ENCODE measurements at places on chromosomes 13 and 19.

GRCh38 chr19:9785367-9786331, 17.1 kb upstream of the ZNF846 start:
- DNase-seq, result peak; percentile 86

- DNase-seq, result peak; percentile 53
Measured at GRCh38 chr19:13212759-13213330, 62.6 kb downstream of the IER2 start.

DNA sequence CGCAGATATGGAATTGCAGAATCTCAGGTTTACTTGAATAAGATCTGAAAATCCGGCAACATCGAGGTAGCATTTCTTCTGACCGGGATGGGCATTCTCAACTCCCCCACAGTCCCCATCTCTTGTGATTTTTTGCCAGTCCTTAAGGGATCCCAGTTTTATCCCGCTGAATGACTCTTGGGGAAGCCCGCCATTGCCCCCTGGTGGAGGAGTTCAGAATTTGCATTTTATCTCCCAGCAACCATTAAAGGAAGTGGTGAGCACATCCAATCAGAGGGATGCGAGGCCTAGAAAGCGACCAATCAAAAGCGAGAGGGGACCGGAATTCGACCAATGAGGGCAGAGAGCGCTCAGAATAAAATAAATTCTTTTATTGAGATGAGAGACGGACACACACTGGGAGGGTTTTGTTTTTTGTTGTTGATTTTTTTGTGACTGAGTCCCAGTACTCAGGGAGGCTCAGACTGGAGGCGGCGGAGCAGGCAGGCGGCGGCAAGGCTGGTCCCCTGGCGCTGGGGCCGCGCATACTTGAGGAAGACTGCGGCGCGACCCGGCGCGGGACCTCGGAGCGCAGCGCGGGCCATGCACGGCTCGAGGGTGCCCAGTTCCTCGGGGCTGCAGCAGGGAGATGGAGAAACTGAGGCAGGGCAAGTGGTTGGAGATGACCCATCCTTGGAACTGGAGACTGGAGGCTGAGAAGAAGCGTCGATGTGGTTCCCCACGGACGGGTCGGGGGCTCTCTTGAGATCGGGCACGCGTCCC, 3.9 kb upstream of the TTC9B start:
- peak; percentile 61 for DNase-seq

- DNase-seq, result no peak
Measured at GRCh38 chr19:38252385-38252784, 3.8 kb downstream of the PPP1R14A start.

GRCh38 chr13:27504868-27505194, 54.5 kb upstream of the MTIF3 start:
- no peak for DNase-seq

DNA sequence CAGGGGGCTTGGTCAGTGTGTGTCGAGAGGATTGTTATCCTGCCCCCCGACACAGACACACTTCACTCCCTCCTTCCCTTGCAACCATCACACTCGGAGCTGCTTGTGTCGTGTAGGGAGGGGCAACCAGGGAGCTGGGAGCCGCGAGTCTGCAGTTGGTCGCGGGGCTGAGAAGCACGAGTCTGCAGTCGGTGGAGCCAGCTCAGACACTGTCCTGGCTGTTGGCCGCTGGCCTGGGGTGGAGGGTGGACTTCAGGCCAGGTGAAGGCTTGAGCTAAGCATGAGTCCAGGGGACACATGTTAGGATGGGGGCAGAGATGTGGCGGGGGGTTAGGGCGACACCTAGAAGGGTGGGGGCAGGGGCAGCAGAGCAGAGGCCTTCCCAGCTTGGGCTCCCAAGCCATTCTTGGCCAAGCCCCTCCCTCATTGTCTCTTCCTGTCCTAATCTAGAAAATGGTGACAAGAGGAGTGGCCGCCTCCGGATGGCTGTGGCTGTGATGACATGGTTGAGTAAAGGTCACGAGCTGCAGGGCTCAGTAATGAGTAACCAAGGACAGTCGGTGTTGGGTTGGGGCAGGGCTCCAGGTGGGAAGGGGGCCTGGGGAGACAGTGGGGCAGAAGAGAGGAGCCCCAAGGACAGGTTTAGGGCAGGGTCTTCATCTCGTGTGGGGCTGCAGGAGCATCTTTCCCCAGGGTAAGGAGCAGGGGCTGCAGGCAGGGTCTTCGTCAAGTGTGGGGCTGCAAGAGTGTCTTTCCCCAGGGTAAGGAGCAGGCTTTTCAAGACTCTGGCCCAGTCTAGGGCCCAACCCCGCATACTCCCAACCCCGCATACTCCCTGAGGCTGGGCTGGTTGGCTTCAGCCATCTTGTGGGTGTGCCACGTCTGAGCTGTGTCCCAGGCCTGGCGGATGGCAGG, 8.6 kb downstream of the PPP5C start:
- DNase-seq, result no peak

DNA sequence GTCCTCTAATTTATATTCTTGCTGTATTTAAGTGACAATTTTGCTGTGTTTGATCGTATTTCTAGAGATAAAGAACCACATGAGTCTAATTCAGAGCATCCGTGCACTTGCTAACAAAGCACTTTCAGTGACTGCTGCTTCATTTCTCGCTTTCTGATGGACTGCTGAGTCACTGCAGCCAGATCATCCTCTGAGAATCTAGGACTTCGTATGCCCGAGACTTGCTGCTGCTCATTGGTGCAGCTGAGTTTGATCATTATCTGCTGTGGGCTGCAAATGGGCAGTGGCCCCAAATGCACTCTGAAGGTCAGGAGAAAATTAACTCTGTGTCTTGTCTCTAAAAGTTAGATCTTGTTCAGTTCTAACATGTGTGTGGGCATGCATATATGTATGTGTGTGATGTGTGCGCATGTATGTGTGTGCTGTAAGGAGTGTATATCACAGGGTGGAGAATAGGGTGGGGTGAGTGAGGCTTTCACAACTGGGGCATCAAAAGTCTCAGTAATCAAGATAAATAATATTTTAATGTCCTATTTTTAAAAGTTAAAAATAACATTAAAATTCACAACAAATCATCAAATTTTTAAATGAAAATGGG, 342.6 kb downstream of the MTUS2 start:
- no peak for DNase-seq

DNA sequence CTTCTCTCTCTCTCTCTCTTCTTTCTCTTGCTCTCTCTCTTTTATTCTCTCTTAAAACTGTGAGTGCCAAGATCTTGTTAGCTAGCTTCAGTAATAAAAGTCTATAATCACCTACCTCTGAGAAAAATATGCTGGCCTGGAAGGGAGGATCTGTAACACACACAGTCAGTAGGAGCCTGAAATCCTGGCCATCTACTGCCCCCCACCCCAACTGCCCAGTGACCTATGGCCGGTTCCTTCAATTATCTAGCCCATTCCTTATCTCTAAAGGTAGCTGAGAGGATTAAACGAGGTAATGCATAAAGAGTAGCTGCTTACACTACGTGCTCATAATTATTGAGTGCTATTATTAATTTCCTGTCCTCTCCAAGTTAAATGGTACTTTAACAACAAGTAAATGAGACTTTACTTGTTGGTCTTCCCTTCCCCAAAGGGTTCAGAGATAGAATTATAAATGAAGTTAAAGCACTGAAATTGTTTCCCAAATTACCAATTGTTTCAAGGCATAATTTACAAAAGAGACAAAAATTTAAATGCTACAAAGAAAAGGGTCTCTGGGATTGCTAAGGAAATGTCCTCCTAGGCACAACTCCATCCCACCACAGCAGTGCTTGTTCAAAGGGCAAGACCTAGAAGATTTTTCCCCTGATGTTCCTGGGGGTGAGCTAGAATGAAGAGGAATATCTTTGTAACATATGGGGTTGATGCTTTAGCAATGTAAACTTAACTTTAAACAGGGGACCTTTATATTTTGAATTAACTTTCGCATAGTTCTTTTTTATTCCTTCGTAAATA, 1.8 kb downstream of the LCP1 start:
- no peak for DNase-seq

GRCh38 chr13:101576455-101576854, 124.0 kb downstream of the ITGBL1 start:
- no peak for DNase-seq

DNA sequence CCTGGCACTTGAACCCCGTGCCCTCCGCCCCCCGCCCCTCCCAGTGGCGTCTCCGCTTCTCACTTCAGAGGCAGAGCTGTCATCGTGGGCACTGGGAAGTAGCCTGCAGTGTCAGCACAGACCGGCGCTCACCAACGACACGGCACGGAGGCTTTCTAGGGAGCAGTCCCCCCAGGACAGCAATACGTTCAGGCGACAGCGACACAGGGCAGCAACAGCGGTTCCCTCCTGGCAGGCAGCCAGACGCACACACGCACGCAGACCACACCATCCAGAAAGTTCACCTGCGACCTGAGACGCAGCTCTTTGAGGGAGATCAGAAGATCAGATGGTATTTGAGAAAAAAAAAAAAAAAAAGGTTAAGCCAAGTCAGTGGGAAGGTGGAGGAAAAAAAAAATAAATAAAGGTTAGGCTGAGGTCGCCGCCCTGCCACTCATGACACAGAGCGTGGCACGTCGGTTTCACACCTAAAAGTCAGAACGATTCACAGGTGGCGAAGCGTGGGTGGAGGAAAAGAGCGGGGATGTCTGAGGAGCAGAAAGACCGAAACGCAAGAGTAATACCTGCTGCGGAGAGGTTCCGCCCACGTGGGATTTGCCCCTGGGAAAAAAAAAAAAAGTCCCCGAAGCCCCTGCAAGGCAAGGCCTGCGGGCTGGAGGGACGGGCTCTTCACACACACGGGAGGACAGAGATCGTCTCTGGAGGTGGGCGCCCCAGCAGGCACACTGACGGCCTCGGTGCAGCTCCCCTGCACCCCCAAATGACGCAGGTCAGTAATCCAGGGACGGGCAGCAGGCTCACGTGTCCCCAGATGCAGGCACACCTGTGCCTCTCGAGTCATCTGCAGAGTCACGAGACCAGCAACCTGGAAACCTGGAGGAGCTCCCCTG, 94.5 kb downstream of the GNG7 start:
- DNase-seq, result peak; percentile 36

DNA sequence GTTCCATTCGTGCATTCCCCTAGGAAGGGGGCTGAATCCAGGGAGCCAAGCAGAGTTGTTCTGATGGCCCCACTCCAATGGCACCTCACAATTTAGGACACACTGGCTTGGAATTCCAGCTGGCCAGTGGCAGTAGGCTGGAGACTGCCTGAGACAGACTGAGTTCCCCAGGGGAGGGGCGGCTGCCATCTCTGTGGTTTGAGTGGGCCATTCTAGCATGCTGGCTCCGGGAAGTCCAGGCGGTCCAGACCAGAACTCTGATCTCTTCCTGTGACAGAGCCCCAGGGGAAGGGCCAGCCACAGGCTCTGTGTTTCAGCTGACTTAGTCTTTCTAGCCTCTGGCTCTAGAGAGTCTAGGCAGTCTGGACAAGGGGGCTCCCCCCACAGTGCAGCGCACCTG, 29.5 kb upstream of the SLC7A1 start:
- DNase-seq, result no peak

DNA sequence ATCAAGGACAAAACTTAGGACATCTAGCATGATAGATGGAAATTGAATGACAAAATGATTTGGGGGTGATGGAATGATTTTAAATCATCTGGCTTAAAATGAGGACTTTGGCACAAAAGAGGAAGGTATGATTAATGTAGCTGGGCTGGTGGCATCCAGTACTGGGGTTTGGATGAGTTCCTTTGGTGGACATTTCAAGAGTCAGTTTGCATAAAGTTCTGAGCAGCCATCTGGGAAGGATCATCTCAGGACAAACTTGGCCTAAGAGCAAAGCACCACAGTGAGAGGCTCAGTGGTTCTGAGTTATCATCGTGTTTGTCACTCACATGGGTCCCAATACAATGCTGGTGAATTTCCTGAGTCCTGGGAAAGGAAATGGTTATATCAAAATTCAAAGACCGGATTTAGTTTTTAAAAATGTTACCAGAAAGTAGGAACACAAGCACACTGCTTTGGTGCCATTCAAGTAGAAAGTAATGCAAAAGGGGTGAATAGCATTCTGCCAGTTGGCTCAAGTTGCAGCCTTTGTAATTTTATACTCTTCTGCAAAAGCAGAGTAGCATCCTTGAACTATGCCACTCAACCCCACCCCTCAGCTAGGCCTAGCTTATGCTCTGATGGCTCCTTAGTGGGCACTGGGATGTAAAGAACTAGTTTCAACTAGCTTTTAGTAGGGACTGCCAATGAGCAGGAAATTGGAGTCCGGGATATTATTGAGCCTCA, 219.0 kb downstream of the COG6 start:
- no peak for DNase-seq

- DNase-seq, result peak; percentile 73
Measured at GRCh38 chr19:11242864-11243797, 3.7 kb downstream of the ANGPTL8 start.

GRCh38 chr13:32228330-32229041, 86.7 kb downstream of the ZAR1L start:
- no peak for DNase-seq

DNA sequence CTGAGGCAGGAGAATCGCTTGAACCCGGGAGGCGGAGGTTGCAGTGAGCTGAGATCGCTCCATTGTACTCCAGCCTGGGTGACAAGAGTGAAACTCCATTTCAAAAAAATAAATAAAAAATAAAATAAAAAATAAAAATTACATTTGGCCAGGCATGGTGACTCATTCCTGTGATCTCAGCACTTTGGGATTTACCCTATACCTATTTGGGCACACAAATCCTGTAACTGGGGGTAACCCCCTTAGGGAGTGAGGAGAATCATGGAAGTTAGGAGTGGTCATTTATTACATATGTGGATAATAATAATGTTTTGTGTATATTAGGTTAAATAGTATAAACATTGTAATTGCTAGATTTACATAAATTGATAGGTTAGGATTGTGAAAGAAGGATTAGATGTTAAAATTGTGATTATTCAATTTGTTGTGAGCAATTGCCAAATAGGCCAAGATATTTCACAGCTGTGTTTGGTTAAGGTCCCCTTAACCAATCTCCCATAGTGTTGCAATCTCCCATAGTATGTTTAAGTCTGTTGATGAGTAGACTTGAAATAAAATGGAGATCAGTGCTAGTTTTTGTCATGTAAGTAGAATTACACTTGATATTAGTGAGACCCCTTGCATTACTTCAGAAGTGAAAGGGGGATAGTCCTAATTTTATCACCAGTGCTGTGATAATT, 30.7 kb downstream of the ZNF844 start:
- DNase-seq, result no peak

GRCh38 chr19:30785458-30786137, 413.4 kb downstream of the ZNF536 start:
- no peak for DNase-seq

- DNase-seq, result no peak
Measured at GRCh38 chr13:21528616-21529015, 69.5 kb upstream of the ZDHHC20 start.

- no peak for DNase-seq
Measured at GRCh38 chr19:52959613-52960295, 2.9 kb downstream of the ZNF816 start.

- DNase-seq, result no peak
Measured at GRCh38 chr19:30161770-30162169, 210.4 kb upstream of the ZNF536 start.
